ENCODE measurements at places on chromosomes 6 and 20.

DNA sequence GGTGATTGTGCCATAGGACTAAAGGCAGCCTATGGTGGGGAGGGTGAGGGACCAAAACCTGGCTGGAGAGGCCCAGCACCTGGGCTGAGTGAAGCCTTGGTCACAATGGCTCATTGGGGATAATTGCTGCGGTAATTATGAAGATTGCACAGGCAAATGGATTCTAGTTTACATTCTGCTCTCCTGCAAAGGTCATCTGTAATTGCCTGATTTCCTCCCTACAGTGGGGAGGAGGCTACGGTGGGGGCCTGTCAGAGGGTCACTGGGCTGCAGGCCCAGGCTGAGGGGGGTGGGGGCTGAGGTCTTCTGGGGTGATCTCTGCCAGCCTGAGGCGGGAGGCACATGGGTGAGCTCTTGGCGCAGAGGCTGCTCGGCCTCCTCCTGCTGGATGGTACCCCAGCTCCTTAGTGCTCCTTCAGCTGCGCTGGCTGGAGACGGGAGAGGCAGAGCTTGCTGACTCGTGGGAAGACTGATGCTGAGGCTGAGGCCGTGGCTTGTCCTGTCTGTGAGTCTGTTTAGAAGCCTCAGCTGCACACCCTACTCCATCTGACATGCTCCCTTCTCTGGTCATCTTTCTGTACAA lies 30.3 kb downstream of the PACSIN1 start:
- DNase-seq: no peak

- DNase-seq: no peak
Measured at GRCh38 chr6:44044154-44044539, 83.1 kb downstream of the MRPL14 start.

- DNase-seq: no peak
Measured at GRCh38 chr20:15310361-15310760, 972.9 kb upstream of the FLRT3 start.

DNA sequence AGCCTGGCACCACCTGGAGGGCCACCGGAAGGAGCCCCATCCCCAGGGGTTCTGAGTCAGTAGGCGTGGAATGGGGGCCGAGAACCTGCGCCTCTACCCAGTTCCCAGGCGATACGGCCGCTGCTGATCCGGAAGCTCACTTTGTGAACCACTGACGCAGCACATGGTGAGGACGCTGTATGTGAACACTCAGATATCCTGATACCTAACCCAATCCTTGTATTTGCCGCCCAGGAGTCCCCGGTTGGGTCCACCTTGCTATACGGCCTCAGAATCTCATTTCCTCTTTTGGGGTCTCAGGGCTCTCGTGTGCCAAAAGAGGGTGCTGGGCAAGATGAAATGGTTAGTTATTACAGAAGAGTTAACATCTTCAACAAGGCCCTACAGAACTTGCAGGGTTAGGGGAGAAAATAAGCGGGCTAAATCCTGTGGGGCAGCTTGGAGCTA lies 604 bp upstream of the RAB5IF start:
- peak; percentile 58 for DNase-seq

- DNase-seq: no peak
Measured at GRCh38 chr6:1202201-1202600, 109.7 kb upstream of the FOXQ1 start.

DNA sequence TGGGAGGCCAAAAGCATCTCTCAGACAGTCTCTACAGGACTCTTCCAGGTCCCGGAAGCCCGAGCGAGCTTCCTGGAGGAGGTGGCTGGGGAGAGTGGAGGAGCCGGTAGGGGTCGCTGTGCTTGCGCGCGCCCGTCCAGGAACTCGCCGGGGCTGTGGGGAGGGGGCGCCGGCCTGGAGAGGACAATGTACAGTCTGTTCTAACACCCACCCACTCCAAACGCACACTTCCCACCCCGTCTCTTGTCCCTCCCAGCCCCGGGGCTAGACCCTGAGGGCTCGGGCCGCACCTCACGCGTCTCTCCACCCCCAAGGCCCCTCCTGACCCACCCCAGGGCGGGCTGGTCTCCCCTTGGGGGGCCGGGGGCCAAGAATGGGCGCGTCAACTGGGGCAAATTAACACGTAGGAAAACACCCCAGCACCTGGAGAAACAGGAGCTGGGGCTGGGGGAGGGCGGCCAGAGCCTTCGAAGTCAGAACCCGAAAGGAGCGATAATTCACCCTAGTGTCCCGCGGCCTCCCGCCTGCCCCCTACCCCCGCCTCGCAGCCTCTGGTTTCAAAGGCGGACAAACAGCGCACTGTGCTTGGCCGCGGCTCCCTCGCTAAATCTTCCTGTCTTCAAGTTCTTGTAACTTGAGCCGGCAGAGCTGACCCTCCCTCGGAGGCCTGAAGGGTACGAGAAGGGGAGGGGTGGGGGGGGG lies 103.2 kb upstream of the FOXP4 start:
- DNase-seq: no peak

DNA sequence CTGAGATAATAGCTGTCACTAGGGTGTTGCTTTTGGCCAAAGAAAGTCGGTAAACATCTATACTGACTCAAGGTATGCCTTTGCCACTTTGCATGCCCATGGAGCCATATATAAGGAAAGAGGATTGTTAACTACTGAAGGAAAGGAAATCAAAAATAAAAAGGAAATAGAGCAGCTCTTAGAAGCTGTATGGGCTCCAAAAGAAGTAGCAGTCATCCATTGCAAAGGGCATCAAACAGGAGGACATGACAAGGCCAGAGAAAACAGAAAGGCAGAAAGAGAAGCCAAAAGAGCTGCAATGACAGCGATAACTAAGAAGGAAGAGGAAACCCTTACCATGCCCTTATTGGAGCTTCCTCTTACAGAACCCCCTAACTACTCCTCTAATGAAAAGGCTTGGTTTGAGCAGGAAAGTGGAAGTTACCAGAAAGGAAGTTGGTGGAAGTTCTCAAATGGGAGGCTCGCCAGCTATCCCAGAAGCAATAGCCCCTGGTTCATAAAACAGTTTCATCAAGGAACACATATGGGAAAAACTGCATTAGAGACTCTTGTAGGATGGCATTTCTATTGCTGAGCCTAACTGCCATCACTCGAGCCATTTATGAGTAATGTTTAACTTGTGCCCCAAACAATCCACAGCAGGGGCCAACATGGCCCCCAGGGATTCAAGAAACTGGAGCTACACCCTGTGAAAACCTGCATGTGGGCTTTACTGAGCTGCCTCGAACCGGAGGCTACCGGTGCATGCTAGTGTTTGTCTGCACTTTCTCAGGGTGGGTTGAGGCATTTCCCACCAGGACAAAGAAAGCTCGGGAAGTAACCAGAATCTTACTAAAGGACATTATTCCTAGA lies 7.0 kb downstream of the IL22RA2 start:
- no peak for DNase-seq

GRCh38 chr6:15073883-15074465 lies 171.9 kb upstream of the JARID2 start:
- DNase-seq: no peak

DNA sequence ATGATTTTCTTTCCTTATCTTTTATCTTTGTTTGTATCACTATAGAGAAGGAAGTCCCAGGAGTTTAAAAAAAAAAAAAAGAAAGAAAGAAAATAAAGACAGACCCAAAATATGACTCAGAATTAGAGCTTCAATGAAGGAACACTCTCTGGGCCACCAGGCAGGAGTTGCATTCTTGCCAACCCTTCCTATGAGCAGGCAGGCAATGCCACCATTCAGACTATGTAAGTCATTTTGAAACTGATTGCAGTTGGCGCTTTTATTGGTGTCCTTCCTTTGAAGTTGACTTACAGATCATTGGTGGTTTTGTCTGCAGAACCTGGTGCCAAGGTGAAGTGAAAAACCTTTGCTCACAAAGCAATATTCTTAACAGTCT lies 50.3 kb downstream of the MYB start:
- no peak for DNase-seq

- peak; percentile 71 for DNase-seq
Measured at GRCh38 chr20:38032585-38033329, 499 bp downstream of the TTI1 start.

Measured in GM20000 (cell line).